ENCODE measurements at places on chromosomes 7 and 10.

- no peak for DNase-seq
Observed at GRCh38 chr7:52639981-52640380, 395.5 kb upstream of the POM121L12 start.

- no peak for DNase-seq
Observed at GRCh38 chr7:127717502-127718339, 65.7 kb downstream of the SND1 start.

GRCh38 chr10:12376211-12376610, 26.9 kb downstream of the CAMK1D start:
- no peak for DNase-seq

DNA sequence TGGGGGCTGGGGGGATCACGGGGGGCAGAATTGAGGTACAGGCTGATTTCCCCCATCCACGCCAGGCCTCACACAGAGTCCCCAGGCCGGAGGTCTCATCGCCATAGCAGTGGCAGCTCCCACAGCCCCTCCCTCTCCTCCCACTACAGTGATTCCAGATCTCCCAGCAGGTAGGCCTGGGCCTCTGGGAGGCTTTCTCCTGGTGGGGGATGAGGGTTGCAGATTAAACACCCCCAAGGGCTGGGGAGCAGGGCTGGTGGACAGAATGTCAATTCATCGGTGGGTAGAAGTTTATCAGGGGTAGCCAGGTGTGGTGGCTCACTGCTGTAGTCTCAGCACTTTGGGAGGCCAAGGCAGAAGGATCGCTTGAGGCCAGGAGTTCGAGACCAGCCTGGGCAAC, 37.2 kb upstream of the HSPB1 start:
- no peak for DNase-seq

- no peak for DNase-seq
Observed at GRCh38 chr7:37411444-37412034, 37.1 kb downstream of the ELMO1 start.

DNA sequence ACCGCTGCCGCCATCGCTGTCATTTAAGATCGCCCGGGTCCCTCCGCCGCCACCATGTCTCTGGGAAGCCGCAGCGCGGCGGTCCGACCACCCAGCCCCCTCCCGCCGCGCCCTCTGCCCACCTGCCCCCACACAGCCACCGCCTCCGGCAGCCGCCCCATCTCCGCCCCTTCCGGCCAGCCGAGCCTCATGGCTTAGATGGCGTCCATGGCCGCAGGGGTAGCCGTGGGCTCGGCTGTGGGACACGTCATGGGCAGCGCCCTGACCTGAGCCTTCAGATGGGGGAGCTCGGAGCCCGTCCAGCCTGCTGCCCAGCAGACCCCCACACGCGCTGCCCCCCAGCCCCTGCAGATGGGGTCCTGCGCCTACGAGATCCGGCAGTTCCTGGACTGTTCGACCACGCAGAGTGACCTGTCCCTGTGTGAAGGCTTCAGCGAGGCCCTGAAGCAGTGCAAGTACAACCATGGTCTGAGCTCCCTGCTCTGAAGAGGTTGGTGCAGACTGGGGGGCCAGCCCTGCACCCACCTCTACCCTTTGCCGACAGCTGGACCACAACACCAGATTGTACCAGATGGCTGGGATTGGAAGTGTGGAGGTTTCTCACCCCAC, 38.0 kb upstream of the TARP start:
- DNase-seq: peak; percentile 77

- DNase-seq: no peak
Observed at GRCh38 chr10:112429654-112430230, 17.0 kb downstream of the ZDHHC6 start.

- DNase-seq: peak; percentile 69
Observed at GRCh38 chr10:69757553-69758309, 44.0 kb upstream of the COL13A1 start.

GRCh38 chr10:13651969-13652720, 65.4 kb downstream of the PRPF18 start:
- no peak for DNase-seq

GRCh38 chr10:18651324-18652007, at the start of gene NSUN6:
Gene NSUN6 (minus strand): TSS chr10:18651587. CDS start chr10:18651203, 384 bp downstream.
- DNase-seq: peak; percentile 97

Measured in eye (tissue), 1 donor.